Right renal pelvis (tissue), 4 donors: ENCODE measurements at places on chromosomes 2 and 18. TPM values are rescaled to one million over a fixed set of nuclear protein-coding genes. Genes with fewer than 3 reads are reported as not detected.

The LHCGR gene
- polyA plus RNA-seq, result 0.18 TPM

The KCNG2 gene
- polyA plus RNA-seq, result 0.14 TPM

GRCh38 chr18:22667616-22668422, 250.1 kb upstream of the CTAGE1 start:
- no peak for DNase-seq

The FBLN7 gene
- 15.3 TPM for polyA plus RNA-seq

- DNase-seq, result no peak
Measured at GRCh38 chr2:60252581-60253150, 300.8 kb downstream of the BCL11A start.

The CD8A gene
- 0.18 TPM for polyA plus RNA-seq

The SERPINB12 gene
- not detected for polyA plus RNA-seq

- no peak for DNase-seq
Measured at GRCh38 chr18:76285866-76286265, 209.2 kb downstream of the ZNF516 start.

DNA sequence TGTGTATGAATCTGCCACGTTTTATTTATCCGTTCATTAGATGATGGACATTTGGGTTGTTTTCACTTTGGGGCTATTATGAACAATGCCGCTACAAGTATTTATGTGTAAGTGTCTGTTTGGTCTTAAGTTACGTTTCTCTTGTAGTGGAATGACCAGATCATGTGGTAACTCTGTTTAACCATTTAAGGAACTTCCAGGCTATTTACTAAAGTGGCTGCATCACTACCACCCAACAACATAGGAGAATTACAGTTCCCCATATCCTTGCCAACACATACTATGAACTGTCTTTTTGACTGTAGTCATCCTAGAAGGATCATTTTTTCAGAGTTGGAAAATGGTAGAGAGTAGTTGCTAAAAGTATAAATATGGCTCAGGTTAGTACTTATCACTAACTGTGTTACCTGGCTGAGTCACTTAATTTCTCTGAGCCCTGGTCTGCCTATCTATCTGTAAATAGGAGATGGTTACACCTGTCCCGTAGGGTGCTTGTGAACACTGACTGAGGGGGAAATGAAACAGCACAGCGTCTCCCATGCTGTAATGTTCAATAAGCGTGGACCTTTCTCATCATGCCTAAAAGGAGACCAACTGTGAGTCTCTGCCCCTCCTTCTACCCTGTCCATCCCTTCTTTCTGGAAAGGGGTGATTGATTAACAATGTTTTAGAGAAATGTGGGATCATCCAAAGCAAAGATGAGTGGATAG, 103.1 kb downstream of the SH3RF3 start:
- no peak for DNase-seq

DNA sequence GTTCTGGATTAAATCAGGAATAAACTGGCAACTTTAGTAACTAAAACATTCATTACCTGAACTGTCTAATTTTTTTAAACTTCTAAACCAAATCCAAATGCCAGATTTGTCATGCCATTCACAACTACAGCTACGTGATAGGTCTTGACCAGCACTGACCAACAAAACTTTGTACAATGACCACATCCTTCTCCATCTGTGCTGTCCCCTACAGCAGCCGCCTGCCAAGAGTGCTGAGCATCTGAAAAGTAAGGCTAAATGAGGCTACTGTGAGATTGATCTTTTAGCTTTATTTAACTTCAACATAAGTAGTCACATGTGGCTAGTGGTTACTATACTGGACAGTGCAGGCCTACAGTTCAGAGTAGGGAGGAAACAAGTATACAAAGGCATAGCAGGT, 7.6 kb downstream of the FAM168B start:
- no peak for DNase-seq

GRCh38 chr2:2664989-2665833, 334.1 kb upstream of the MYT1L start:
- DNase-seq, result no peak

- no peak for DNase-seq
Measured at GRCh38 chr2:161118722-161119121, 41.5 kb upstream of the TANK start.

DNA sequence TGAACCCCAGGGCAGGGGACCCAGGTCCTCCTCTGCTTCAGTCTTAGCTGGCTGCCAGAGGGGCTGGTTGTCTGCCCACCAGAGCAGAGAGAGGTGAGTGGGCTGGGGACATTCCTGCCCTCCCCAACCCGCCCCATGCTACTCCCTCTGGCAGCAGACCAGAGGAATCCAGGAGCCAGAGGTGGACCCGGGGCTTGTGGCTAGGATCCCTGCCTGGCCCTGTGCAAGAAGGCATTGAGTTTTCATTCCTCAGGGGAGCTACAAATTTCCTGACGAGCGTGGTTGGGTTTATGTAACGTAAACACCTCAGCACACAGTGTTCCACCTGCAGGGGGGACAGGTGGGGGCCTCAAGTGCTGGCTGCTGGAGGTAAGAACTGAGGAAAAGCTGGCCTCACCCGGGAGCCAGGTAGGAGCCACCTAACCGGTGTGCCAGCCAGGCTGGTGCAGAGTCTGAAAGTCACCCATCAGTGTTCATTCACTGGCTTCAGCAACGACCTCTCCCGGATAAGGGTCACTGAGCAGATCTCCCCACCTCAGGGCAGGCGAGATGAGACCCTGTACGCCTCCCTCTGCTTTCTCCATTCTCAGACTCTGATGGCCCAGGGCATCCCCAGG, 246.8 kb downstream of the DYSF start:
- DNase-seq, result no peak

DNA sequence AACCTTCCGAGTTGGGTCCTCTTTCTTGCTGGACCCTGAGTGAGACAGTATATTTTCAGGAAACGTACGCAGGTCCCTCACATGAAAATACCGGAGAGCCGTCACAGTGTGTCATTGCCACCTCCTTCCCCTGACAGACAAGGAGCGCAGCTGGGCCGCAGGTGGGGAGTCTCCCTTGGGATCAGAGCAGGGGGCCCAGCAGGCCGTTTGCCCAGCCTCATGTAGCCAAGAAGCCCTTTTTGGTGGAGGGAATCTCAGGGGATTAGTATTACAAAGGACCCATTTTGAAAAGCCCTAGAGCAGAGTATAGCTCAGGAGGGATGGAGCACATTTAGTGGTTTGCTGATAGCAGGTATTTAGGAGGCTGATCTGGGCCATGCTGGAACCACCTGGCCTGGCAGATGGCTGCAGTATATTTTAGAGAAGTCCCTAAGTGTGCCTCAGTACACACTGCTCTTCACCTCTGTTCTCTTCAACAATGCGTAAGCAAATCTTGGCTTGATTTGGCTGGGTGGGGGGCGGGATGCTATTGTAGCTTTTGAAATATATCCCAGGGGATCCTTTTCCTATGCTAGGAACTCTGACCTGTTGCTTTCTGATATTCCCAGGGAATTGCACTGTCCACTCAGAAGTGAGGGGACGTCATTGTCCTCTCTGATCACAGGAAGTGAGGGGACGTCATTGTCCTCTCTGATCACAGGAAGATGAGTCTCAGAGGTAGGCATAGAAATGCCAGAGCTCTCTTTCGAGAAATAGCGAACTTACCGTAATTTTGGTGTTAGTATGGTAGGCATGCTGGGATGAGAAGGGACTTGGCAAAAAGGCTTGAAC, 171.9 kb downstream of the HRH4 start:
- DNase-seq, result no peak

The SOCS6 gene
- polyA plus RNA-seq, result 32.6 TPM

The SERPINB13 gene
- polyA plus RNA-seq, result 0.01 TPM

- DNase-seq, result no peak
Measured at GRCh38 chr2:27060323-27060722, 8.9 kb downstream of the AGBL5 start.

The LRRC30 gene
- polyA plus RNA-seq, result 0.45 TPM

DNA sequence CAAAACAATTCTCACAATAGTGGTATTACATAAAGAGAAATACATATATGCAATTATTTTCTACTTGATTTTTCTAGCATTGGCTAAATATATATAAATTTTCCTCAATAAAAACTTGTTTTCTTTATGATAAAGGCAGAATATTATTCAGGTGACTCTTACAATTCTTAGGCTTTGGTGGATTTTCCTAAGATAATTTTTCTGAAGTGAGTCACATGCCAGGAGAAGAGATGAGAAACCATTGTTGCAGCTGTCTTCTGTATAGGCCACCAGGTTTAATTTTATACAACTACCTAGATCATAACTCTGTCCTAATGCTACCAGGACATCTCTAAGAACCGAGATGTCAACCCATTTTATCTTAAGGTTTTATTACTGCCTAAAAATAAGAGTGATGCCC, 552.4 kb upstream of the CDH2 start:
- no peak for DNase-seq
